ENCODE measurements at places on chromosomes 3 and 15. TPM values are rescaled to one million over a fixed set of nuclear protein-coding genes. Genes with fewer than 3 reads are reported as not detected.

DNA sequence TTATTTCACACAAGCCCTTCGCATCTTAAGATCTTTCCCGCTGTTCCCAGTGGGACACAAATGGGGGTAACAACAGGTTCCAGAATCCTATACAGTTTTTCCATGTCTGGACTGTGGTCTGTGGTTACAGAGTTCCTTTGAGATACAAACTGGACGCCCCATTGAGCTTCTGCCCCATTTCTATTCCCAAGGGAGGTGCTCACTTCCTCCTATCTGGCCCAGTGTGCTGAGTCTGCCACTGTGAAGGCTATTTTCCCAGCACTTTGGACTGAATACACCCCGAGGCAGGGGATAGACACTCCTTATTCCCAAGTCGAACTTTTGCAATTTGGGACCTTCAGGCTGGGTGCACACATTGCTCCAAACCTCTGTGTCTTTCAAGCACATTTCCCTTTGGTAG lies 44.0 kb downstream of the MESD start:
- no peaks in the 10 kb centered on the region for H3K27me3 ChIP-seq
- H3K4me3 ChIP-seq, result no peak overlapping the region
- no peaks in the 10 kb centered on the region for H3K4me1 ChIP-seq
- H3K36me3 ChIP-seq, result peaks cover 9% of the 10 kb centered on the region
- H3K27ac ChIP-seq, result no peak overlapping the region

- H3K36me3 ChIP-seq, result no peaks in the 10 kb centered on the region
- H3K27ac ChIP-seq, result no peak overlapping the region
- H3K27me3 ChIP-seq, result no peaks in the 10 kb centered on the region
- no peak overlapping the region for H3K4me3 ChIP-seq
Observed at GRCh38 chr15:85473455-85473854, 93.1 kb downstream of the AKAP13 start.

GRCh38 chr15:92652576-92652966 lies 3.0 kb downstream of the FAM174B start:
- H3K27me3 ChIP-seq, result no peaks in the 10 kb centered on the region
- peak; percentile 19 for DNase-seq
- H3K4me3 ChIP-seq, result peak overlapping the region; percentile 21
- peak overlapping the region; percentile 39 for H3K27ac ChIP-seq

- H3K4me3 ChIP-seq, result no peak overlapping the region
- no peak overlapping the region for H3K27ac ChIP-seq
- DNase-seq, result no peak
- H3K27me3 ChIP-seq, result no peaks in the 10 kb centered on the region
- no peaks in the 10 kb centered on the region for H3K36me3 ChIP-seq
- no peaks in the 10 kb centered on the region for H3K4me1 ChIP-seq
Observed at GRCh38 chr3:59101231-59101736, 51.5 kb upstream of the CFAP20DC start.

DNA sequence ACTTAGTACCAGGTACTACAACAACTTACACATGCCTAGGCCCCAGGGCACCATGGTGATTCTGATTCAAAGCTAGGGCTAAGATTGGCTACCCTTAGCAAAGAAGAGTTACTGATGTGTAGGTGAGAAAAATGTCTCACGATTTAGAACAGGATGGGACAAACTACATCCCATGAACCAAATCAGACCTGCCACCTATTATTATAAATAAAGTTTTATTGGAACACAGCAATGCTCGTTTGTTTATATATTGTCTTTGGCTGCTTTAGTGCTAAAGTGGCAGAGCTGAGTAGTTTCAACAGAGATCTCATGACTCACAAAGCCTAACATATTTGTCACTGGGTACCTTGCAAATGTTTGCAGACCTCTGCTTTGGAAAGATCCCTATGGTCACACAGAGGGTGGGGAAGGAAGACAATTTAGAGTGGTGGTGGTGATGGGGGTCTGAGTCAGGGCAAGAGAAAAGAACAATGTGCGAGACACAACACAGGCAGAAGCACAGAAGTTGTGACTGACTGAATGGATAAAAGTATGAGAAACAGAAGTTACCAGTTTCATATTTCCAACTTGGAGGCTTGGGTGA lies 770.6 kb upstream of the CFAP20DC start:
- H3K27me3 ChIP-seq, result no peaks in the 10 kb centered on the region
- H3K4me1 ChIP-seq, result peaks cover 9% of the 10 kb centered on the region
- H3K4me3 ChIP-seq, result no peak overlapping the region
- no peak for DNase-seq
- H3K36me3 ChIP-seq, result no peaks in the 10 kb centered on the region

- H3K27me3 ChIP-seq, result no peaks in the 10 kb centered on the region
- H3K4me1 ChIP-seq, result no peaks in the 10 kb centered on the region
- no peaks in the 10 kb centered on the region for H3K36me3 ChIP-seq
- H3K4me3 ChIP-seq, result no peak overlapping the region
- H3K27ac ChIP-seq, result no peak overlapping the region
Observed at GRCh38 chr3:118472586-118472985, 562.1 kb downstream of the IGSF11 start.

GRCh38 chr3:197027151-197027895 lies 2.3 kb downstream of the MELTF start:
- H3K4me1 ChIP-seq, result peaks cover 12% of the 10 kb centered on the region
- no peaks in the 10 kb centered on the region for H3K36me3 ChIP-seq
- H3K4me3 ChIP-seq, result no peak overlapping the region
- DNase-seq, result no peak
- no peaks in the 10 kb centered on the region for H3K27me3 ChIP-seq

- H3K27me3 ChIP-seq, result no peaks in the 10 kb centered on the region
- H3K27ac ChIP-seq, result no peak overlapping the region
- H3K36me3 ChIP-seq, result no peaks in the 10 kb centered on the region
- no peaks in the 10 kb centered on the region for H3K4me1 ChIP-seq
- no peak for DNase-seq
- no peak overlapping the region for H3K4me3 ChIP-seq
Observed at GRCh38 chr3:72434296-72434695, 413.9 kb downstream of the SHQ1 start.

DNA sequence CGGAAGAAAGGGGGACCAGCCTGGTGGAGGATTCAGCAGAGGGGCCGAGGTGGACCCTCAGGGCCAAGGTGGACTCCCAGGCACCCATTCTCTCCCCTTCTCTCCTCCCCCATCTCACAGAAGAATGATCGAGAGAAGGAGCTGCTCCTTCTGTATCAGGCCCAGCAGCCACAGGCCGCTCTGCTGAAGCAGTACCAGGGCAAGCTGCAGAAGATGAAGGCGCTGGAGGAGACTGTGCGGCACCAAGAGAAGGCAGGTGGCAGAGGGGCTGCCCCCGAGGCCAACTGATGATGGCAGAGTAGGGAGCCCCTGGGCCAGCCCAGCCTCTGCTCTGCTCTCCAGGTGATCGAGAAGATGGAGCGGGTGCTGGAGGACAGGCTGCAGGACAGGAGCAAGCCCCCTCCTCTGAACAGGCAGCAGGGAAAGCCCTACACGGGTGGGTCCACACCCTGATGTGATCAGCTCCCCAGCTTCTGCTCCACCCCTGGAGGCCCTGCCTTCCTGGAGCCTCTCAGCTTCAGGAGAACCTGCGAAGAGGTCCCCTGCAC lies 36.5 kb downstream of the CYP11A1 start:
- no peak for DNase-seq
- no peak overlapping the region for H3K4me3 ChIP-seq
- no peak overlapping the region for H3K27ac ChIP-seq

DNA sequence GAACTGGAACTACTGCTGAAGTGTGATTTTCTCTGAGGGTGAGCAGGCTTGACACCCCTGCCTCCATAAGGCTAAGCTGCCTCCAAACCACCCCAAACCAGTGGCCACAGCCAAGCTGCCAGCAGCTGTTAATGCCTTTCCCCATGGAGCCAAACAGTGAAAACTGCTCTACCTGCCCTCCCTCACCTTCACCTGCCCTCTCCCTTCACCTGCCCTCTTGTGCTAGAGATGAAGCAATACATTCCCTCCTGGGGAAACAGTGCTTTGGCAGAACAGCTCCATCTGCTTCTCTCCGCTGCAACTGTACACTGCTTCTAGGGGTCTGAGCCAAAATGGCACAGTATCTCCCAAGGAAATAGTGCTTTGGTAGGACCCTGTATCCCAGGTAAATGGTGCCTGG lies 374.1 kb downstream of the FHIT start:
- no peaks in the 10 kb centered on the region for H3K36me3 ChIP-seq
- no peak overlapping the region for H3K27ac ChIP-seq
- H3K4me1 ChIP-seq, result no peaks in the 10 kb centered on the region
- no peaks in the 10 kb centered on the region for H3K27me3 ChIP-seq

- no peak overlapping the region for H3K27ac ChIP-seq
- no peaks in the 10 kb centered on the region for H3K36me3 ChIP-seq
- no peak overlapping the region for H3K4me3 ChIP-seq
- H3K4me1 ChIP-seq, result no peaks in the 10 kb centered on the region
Observed at GRCh38 chr15:45802140-45802539, 167.3 kb downstream of the SQOR start.

GRCh38 chr3:54999159-54999558 lies 71.3 kb upstream of the LRTM1 start:
- H3K4me1 ChIP-seq, result no peaks in the 10 kb centered on the region
- no peak for DNase-seq
- H3K27ac ChIP-seq, result no peak overlapping the region
- H3K4me3 ChIP-seq, result no peak overlapping the region

GRCh38 chr15:61835496-61836106 lies 224.6 kb downstream of the VPS13C start:
- no peaks in the 10 kb centered on the region for H3K36me3 ChIP-seq
- H3K4me3 ChIP-seq, result no peak overlapping the region
- H3K4me1 ChIP-seq, result no peaks in the 10 kb centered on the region
- no peaks in the 10 kb centered on the region for H3K27me3 ChIP-seq
- H3K27ac ChIP-seq, result no peak overlapping the region

ANKRD63 gene
- not detected for total RNA-seq

IQCH gene
- total RNA-seq, result 6.6 TPM

SLC28A1 gene
- 0.59 TPM for total RNA-seq

CHDH gene
- total RNA-seq, result 67.0 TPM

POPDC2 gene
- 1.1 TPM for total RNA-seq

CADM2 gene
- total RNA-seq, result 2.3 TPM

FRMD5 gene
- total RNA-seq, result not detected

Data from breast epithelium (tissue), 4 donors.